Suppressor macrophage (primary cell): ENCODE measurements at places on chromosomes 7 and 10.

DNA sequence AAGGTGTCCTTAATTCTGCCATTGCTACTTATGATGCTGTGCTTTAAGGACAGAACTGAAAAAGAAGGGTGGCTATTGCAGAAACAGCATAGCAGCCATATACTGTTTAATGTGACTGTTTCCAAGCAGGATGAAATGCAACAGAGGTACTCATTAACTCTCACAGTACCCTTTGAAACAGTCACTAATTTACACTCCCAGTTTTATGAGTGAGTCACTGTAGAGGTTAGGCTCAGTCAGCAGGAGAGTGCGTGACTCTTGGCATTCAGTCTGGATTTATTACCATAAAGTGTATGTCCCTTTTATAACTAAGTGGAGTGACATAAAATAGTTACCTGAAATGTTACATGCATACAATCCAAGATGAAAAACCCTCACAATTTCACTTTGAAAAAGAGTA lies 27.7 kb downstream of the ALDH18A1 start:
- DNase-seq = no peak

GRCh38 chr7:111806232-111806631 lies 243.9 kb upstream of the IMMP2L start:
- DNase-seq = no peak

DNA sequence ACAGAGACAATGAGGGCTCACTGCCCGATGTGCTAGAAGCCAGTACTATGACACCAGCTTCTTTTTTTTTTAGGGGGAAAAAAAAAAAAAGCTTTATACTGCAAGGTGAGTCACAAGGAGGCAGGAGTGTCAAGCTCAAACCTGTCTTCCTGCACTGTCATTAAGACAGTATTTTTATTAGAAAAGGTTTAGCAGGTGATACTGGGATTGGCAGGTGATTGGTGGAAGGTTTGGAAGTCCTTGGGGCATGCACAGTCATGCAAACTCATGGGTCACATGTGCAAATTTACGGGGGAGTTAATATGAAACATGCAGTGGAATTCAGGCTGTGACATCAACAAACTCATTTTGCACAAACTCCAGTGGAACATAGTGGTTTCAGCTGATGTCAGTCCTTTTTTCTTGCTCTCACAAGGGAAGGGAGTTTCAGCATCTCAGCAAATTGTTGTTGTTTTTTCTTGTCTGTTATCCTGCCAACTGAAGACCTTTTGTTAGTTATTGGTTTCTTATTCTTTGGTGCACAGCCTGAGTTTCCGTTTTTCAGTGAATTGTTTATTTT lies 530.6 kb downstream of the ANKRD7 start:
- no peak for DNase-seq

- no peak for DNase-seq
Observed at GRCh38 chr10:59434463-59435321, 72.3 kb upstream of the FAM13C start.

GRCh38 chr10:25071227-25071626 lies 54.8 kb downstream of the THNSL1 start:
- no peak for DNase-seq

GRCh38 chr10:49323171-49323895 lies 24.4 kb downstream of the C10orf71 start:
- peak; percentile 45 for DNase-seq

- no peak for DNase-seq
Observed at GRCh38 chr7:36644625-36645422, 79.5 kb downstream of the AOAH start.

DNA sequence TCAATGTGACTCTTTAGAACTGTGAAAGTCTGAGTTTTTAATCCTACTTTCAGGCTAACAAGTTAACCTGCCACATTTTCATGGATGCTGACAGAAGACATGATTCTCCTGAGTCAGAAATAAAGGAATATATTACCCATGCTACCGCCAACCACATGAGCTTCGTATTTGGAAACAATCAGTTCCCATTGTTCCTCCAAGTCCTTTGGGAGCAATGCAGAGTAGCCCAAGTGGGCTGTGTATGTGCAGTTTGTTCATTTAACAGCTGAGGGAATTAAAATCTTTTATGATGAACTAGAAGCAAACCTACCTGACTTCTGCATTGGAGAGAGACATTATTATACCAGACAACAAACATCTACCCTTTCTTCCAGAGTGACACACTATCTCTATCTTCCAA lies 169.3 kb upstream of the BET1 start:
- no peak for DNase-seq

DNA sequence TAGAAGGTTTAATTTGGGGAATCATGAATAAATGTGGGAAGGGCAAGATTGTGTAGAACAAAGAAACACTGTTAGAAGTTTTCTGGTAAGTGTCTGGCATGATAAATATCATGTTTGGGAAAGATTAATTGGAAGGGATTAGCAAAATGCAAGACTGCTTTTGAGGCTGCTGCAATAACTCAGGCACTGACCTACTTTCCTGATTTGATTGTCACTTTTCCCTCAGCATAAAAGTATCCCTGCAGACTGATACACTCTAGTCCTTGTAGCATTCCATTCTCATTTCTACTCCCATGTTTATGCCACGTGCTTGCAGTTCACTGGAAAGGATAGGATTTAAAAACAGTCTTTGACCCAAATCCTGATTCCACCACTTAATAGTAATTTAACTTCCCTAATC lies 303.3 kb upstream of the SEMA3A start:
- no peak for DNase-seq

GRCh38 chr10:121702351-121703320 lies 104.4 kb upstream of the FGFR2 start:
- DNase-seq = no peak

DNA sequence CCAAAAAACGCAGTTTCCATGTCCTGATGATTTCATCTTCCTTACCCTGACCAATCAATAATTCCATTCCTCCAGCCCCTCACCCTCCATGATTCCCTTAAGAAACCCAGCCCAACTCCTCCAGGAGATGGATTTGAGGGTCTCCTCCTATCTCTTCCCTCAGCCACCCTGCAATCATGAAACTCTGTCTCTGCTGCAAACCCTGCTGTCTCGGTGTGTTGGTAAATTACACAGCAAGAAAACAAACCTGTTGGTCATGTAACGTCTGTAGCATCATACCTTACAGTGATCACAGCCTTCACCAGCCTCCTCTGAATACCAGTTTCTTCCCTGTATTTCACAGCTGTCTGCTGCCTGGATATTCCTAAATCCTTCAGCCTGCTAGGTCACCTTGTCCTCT lies 300.7 kb upstream of the NEBL start:
- no peak for DNase-seq

DNA sequence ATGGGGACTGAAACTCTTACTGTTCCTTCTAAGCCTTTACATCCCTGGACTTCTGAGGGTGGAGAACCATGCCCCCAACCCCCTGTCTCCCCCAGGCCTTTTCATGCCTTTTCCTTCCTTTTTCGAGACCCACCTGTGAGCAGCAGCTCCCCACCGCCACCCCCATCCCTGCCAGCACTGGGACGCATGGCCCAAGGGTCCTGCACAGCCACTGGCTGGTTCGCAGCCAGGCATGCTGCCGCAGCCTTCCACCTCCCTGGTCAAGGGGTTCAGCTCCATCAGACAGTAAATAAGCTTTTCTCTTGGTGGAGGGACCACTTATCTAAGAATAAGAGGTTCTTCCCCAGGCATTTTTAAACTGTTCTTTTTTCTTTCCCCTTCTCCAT lies 584.4 kb downstream of the GRM8 start:
- no peak for DNase-seq

GRCh38 chr10:93456480-93456879 lies 25.7 kb downstream of the MYOF start:
- no peak for DNase-seq

DNA sequence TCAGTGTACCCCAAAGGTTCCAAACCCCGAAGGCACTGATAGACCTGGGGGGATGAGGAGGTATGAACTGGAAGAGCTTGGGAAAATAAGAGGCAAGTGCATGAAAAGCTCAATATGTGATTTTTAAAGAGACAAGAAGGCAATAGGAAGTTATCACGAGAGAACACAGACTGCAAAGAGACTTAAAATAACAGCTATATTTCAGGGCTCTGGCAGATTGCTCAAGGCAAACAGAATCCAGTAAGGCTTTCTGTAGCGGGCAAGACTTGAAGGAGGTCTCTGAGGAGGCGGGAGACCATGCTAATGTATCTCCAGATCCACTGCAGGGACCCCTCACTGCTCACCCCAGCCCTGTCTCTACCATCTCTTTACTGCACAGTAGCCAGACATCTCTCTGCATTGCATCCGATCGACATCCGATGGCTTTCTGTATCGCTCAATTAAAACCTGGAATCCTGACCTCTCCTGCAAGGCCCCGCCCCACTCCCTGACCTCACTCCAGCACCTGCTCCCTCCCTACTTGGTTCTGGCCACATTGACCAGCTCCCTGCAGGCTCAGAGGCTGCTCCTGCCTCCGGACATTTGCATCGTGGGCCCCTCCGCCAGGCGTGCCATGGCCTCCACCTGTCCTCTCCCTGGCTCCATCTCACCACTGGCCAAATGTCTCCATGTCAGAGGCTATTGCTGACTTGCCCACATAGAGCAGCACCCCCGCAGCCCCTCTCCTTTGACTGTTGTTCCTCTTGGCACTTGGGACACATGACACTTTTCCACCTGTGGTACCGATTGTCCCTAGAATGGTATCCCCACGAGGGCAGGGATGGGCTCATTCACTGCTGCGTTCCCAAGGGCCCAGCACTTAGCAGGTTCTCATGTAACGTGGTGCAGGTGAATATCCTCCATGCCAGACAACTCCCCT lies 118.0 kb downstream of the PRKAG2 start:
- no peak for DNase-seq

GRCh38 chr7:158638001-158638400 lies 50.4 kb upstream of the PTPRN2 start:
- no peak for DNase-seq

- DNase-seq = no peak
Observed at GRCh38 chr10:110793886-110794285, 77.8 kb upstream of the PDCD4 start.

DNA sequence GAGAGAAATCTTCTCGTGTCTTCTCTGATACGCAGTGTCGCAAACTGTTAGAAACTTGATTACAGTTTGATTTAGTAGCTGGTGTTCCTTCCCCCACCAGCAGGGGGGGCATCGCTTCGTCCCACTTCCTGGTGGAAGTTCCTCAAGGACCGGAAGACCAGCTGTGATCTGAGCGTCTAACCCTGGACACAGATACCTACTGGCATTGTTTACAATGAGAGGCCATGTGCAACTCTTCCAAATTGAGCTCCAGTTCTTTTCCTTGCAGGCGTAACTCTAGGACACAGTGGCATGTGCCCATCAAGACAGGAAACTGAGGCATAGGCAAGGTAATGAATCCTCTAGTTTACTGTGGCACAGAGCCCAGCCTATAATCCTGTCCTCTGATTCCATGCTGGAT lies 219.0 kb downstream of the CCDC3 start:
- peak; percentile 54 for DNase-seq

GRCh38 chr10:58897708-58898107 lies 278.7 kb upstream of the PHYHIPL start:
- no peak for DNase-seq

GRCh38 chr7:96901822-96902445 lies 103.4 kb upstream of the DLX6 start:
- no peak for DNase-seq

DNA sequence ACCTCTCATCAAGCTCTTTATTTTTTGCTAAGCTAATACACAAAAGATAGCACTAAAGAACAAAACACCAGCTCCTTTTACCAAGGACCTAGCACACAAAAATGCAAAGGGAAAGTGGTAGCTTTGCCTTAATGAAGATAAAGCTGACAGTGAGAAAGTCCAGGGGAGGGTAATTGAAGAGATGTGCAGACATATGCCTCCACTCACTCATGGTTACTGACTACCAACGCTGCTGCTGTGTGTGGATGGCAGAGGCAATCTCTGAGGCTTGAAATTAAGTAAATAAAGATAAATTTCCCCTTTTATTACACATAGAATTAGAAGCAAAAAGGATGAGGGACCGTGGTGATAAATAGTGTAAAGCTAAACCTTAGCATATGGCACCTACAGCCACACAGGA lies 87.0 kb downstream of the HGF start:
- no peak for DNase-seq

GRCh38 chr10:62462461-62462860 lies 88.3 kb downstream of the ZNF365 start:
- no peak for DNase-seq

- no peak for DNase-seq
Observed at GRCh38 chr7:43956027-43956426, 29.8 kb downstream of the UBE2D4 start.

DNA sequence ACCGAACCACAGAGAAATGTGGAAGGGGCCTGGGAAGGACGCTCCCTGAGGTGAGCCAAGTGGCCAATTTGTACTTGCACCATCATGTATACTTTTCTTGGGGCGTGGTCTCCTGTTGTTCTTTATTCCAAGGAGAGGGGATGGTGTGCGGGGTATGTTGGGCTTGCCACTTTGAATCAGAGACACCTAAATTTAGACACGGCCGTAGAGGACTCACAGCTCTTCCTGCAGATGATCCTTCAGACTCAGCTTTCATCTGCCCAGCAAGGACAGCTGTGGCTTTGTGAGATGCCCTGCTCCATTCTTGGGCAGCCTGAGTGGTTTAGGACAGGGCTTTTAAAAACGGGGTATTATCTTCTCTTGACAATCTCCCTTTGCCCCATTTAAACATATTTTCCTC lies 473.2 kb downstream of the REEP3 start:
- no peak for DNase-seq

- no peak for DNase-seq
Observed at GRCh38 chr10:52129410-52130178, 184.5 kb upstream of the DKK1 start.

DNA sequence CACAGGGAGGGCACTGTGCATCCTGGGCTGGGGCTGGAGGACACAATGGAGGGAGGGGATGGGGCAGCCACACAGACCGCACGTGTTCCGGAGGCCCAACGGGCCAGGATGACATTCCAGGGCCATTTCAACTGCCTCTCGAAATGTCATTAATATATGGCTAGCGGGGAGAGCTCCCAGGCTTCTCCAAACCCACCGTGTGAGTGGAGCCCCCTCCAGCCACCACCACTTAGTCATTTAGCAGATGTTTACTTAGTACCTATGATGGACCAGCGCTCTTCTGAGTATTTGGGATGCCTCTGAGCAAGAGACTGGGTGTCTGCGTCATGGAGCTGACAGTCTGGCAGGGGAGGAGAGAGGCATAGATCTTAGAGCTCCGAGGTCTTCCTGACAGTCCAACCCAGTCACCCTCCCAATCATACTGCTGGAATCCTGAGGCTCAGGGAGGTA lies 107.3 kb downstream of the ZMIZ1 start:
- DNase-seq = no peak

GRCh38 chr7:112459645-112460044 lies 9.4 kb downstream of the IFRD1 start:
- DNase-seq = no peak

- DNase-seq = no peak
Observed at GRCh38 chr10:88289342-88289741, 293.8 kb downstream of the RNLS start.

GRCh38 chr10:103512591-103513379 lies 19.3 kb downstream of the NEURL1 start:
- DNase-seq = no peak

GRCh38 chr10:9315292-9315691 lies 1260.8 kb downstream of the GATA3 start:
- no peak for DNase-seq
